Astrocyte (in vitro differentiated cells and primary cell): ENCODE measurements at places on chromosomes 11 and 22.
A peak's percentile ranks its signal among the peaks of the same experiment; 100 is the strongest.

GRCh38 chr11:73344191-73344607 is 32.0 kb upstream of the RELT start:
- no peak for DNase-seq

DNA sequence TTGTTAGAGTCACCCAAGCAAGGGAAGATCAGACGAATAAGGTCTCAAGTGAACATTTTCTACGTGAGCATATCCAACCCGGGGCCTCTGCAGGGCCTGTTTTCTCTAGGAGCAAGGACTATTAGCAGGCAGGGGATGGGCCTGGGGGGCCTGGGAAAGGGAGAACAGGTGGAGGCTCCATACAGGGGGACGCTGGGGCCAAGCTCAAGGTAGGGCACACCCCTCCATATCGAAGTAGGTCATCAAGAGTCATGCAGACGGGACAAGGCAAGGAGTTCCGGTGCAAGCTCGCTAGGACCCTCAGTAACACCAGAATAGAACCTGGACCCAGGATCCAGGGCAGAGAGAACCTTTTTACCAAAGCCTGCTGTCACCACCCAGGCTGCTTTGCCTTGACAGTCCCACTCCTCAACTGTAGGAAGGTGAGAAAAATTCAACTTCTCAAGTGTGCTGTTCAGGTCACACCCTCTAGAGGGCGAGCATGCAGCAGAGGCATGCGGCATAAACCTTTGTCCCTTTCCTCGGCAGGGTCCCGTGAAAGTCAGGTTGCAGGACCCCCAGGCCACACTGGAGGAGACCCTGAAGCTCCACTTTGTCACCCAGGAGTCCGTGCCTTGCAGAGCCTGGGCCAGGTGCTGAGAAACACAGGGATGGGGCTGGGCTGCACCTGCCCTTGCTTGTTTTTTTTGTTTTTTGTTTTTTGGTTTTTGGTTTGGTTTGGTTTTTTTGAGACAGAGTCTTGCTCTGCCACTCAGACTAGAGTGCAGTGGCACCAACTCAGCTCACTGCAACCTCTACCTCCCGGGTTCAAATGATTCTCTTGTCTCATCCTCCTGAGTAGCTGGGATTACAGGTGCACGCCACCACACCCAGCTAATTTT is 8.6 kb upstream of the APOBEC3B start:
- peak; percentile 6 for DNase-seq

DNA sequence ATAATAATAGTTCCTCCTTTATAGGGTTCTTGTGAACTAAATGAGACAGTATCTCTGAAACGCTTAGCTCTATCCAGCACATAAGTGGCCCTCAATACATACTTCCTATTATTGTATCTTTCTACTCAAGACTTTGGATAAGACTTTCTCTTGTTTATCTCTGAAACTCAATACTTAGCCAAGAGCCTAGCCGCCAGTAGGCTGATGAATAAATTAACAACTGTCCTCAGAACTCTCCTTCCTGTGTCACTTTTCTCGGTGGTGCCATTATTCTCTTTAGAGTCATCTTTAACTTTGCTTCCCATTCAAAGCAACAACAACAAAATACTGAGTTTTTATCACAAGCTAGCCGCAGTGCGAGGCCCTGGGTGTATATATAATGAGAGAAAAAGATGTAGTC is 86.9 kb downstream of the FAM83F start:
- no peak for DNase-seq

DNA sequence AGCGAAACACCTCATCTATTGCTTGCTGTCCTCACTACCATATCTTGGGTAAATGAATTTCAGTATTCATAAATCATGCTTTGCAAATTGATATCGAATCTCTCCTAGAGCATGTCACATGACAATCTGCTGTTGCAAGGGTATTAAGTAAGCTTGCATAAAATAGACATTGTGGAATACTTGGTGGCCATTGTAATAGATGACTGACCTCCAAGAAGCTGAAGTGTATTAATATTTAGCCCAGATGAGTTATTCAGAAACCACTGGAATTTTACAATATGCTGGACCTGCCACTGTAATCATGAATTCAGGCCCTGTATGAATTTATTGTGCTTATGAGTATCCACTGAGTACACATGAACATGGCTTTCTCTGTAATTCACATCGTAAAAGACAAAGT is 289.7 kb upstream of the ARHGAP42 start:
- no peak for DNase-seq

DNA sequence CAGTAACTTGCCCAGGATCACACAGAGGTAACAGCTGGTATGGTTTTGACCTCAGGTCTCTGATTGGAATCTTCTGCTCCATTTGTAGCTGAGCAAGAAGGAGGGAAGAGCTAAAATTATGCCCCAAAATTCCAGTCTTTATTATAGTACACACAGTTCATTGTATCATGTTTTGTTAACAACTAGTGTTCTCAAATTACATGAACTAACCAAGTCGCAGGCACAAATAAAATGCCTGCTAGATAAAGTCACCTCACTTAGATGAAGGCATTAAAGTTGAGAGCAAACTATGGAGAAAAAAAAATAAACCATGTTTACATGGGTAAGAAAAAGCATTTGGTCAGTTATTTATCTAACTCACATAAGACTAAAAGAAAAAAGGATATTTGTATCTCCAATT is 58.8 kb downstream of the PDGFD start:
- DNase-seq, result no peak

DNA sequence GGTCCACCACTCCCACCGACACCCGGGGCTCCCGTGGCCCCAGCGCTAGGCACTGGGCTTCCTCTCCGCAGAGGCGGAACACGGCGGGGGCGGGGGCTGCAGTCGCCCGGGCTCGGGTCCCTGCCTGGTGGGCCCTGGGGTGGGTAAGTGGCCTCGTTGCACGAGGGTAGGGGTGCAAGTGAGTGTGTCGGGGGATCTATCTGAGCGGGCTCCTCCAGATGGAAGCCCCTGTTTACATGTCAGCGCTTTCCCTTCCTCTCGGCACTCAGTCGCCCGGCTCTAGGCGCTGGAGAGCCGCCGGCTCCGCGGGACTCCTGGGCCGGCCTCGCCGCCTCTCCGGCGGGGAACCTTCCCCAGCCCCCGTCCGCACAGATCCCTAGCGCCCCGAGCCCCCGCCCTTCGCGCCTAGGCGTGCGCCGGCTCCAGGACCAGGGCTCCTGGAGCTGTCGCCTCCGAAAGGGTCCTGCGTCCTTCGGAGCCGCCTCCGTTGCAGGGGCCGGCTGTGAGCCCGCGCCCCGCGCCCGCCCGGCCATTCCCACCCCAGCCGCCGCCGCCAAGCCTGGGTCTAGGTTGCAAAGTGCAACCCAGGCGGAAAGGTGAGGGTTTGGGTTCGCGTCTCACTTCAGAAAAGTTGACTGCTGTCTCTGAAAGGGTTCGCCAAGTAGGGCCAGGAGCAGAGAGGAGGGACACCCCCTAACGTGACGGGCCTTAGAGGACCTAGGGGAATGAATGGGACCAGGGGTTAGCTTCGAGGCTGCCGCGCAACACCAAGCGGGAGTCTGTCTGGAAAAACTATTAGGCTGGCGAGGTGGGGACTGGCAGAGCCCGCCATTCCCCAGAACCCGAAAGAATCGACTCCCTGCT is 978 bp downstream of the FLI1 start:
- DNase-seq, result no peak

GRCh38 chr11:33402066-33402465 is 144.9 kb downstream of the HIPK3 start:
- no peak for DNase-seq

DNA sequence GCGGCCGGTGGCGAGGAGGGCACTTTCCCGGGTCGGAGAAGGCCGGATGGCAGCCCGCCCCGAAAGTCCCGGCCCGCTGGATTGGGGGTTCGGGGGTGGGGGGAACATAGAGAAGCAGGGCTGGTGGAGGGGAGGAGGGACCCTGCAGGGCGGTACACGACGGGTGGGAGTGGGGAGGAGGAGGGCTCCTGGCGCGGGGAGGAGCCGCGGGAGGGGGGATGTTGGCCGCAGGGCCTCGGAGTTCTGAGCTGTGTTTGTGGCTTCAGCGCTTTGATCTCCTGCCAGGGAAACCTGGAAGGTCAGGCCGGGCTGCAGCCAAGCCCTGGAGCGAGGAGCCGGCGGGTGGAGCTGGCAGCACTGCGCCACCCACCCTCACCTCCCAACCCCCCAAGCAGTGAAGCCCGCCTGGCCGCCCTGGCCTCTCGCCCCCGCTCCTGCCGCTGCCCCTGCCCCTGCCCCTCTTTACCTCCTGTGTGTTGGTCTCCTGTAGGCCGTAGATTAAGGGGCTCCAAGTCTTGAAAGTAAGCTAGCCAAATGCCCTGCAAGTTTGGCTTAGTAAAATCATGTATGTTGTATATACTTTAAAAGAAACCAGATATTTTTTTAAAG is 30.9 kb downstream of the C22orf31 start:
- peak; percentile 87 for DNase-seq

DNA sequence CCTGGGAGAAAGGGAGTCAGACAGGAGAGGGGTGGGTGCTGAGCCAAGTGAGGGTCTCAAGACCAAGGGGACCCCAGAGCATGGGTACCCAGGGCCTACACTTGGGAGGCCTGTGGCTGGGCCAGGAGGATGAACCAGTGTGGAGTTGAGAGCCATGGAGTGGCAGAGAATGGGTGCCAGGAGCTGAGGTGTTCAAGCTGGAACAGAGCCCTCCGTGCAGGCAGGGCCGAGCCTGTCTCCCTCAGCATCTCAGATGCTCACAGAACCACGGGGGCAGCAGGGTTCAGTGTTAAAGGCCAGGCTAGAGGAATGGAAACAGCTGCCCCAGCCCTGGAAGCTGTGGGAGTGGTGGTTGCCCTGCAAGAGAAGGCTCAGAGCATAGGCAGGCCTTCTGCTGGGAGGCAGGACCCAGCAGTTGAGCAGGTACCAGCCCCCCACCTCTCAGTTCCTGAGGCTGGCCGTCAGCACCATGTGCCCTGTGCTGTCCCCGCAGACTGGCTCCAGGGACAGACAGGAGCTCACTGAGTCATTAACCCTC is 32.3 kb downstream of the RSPH14 start:
- DNase-seq, result no peak
